GM18507 (cell line): ENCODE measurements at places on chromosomes 6 and 20.
A peak's percentile ranks its signal among the peaks of the same experiment; 100 is the strongest.

GRCh38 chr6:136763255-136763654 lies 29.0 kb downstream of the MAP3K5 start:
- no peak for DNase-seq

- peak; percentile 0 for DNase-seq
Observed at GRCh38 chr6:101011186-101011585, 130.1 kb upstream of the ASCC3 start.

DNA sequence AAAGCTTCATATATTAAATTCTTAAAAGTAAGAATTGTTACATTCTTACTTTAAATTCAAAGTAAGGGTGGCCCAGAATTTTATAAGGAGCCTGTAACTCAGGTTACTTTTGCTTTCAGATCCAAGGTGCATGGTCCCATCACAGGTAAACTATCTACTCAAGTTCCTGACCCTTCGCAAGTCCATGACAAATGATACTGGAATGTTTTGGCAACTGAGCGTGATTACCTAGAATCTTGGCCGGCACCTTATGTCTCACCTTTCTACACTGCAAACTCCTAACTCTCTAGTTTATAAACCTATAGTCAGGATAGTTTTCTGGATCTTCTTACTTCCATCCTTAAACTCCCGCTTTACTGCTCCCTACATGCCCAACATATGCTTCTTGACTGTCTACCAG lies 67.9 kb upstream of the HMGN3 start:
- no peak for DNase-seq

DNA sequence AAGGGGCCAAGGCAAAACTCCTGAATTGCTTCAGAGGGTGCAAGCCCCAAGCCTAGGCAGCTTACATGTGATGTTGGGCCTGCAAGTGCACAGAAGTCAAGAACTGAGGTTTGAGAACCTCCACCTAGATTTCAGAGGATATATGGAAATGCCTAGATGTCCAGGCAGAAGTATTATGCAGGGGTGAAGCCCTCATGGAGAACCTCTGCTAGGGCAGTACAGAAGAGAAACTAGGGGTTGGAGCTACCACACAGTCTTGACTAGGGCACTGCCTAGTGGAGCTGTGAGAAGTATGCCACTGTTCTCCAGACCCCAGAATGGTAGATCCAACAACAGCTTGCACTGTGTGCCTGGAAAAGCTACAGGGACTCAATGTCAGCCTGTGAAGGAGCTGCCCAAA lies 179.7 kb upstream of the GJE1 start:
- no peak for DNase-seq

GRCh38 chr6:157077251-157077650 lies 246.1 kb downstream of the TMEM242 start:
- no peak for DNase-seq

DNA sequence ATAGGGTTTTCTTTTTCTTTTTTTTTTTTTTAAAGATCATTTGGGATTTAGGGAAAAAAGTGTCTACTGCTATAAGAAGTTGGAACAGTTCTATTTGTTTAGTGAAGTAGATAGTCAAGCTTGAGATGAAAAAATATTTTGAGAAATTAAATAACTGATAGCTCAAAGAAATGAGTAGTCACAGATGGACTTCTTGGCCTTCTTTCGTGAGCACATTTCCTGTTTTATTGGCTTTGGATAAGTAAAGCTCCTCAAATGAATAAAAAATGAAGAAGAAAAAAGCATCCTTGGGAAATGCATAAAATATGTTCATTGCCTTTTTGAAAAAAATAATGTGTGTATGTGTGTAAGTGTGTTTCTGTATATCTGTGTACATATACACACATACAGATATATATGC lies 515.9 kb downstream of the GRIK2 start:
- DNase-seq = no peak

DNA sequence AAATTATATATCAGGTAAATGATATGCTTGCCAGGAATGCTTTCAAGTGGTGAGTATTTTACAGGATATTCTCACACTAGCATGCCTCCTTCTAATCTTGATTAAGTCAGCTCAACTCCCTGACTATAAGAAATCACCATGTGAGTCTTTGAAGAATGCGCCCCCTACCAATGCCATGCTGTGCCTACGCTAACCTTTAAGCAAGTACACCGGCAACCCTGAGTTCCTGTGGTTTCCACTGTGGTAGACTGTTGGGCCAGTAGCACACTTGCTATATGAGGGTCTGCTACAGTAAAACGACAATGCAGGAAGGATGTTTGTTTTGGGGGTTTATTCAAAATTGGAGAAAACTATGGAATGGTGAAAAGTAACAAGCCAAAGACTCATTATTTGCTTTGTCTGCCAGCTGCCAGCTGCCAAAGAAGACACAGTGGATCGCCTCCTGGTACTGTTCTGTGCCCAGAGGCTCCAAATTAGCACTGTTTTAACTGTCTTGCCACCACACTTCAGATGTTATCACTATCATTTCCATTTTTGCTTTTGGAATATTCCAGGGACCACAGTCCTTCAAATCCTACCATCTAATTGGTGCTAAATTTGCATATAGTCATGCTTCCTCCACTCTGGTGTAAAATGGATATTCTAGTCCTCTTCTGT lies 333.5 kb downstream of the RNGTT start:
- DNase-seq = no peak

DNA sequence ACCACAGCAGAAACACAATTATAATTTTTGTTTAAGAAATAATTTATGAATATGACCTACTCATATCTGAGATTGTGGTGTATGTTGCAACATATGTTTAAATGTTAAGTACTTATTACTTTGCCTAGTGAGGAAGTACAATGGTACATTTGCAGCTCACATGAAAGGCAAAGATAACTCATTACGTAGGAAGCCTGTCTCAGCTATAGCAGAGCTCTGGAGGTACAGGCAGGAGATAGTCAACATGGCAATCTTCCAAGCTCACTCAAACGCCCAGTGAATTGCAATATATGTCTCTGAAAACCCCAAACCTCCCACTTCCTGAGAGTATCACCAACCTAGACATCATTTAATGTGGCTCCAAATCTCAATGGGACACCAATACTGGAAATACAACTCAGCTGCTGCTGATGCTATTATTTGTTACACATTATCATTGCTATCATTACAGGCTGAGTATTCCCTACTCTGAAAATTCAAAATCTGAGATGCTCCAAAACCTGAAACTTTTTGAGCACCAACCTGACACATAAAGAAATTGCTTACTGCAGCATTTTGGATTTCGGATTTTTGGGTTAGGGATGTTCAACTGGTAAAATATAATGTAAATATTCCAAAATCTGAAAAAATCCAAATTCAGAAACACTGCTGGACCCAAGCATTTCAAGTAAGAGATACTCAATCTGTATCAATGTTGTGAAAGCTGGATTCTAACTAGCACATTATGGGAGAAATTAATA lies 25.1 kb upstream of the GSTA4 start:
- DNase-seq = no peak

- no peak for DNase-seq
Observed at GRCh38 chr6:159092631-159093030, 47.8 kb upstream of the TAGAP start.

DNA sequence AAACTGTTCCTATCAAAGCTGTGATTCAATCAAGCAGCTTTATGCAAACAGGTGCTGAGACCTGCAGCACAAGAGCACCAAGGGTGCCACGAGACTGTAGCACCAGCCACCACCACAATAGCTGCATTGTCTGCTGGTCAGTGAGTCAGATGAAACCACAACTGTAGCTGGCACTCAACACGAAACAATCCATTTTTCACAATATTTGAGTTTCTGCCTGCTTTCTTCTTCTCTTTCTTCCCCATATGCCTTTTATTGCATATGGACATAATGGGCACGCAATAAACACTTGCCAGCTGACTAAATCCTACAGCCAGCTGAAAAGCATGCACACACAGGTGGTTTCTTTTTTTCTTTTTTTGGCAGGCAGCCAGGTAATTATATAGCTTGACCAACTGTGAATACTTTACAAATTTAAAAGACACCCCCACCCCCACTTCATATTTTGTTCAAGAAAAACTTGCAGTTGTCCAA lies 16.6 kb downstream of the SLC2A12 start:
- DNase-seq = no peak

- DNase-seq = no peak
Observed at GRCh38 chr6:118902726-118903125, 8.8 kb downstream of the ASF1A start.

- DNase-seq = no peak
Observed at GRCh38 chr20:61014491-61014890, 237.6 kb upstream of the CDH4 start.

GRCh38 chr6:54598787-54599313 lies 247.7 kb upstream of the FAM83B start:
- no peak for DNase-seq

DNA sequence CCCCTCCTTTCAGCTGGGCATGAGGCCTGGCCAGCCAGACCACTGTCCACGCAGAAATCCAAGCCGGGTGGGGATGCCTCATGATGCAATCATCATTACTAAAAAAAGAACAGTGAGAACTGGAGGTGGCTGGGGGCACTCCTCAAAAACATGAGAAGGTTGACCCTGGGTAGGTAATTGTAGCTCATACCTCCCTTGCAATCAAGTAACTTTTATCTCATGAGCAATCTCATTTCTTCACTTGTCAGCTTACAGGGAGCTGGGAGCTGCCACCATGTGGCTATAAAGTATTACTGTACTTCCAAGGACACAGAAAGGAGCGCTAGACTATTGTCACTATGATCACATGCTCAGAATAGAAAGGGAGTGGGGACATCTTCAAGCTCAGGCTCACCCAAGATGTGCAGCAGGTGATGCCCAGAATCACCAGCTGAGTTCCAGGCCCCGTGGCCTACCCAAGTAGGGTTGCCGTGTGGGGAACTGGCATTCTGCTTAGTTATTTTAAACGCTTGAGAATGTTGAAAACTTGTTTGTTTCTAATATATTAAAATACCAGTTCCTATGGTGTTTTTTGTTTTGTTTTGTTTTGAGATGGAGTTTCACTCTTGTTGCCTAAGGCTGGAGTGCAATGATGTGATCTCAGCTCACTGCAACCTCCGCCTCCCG lies 3.0 kb upstream of the CDH26 start:
- DNase-seq = no peak

GRCh38 chr6:137811121-137811915 lies 55.7 kb upstream of the TNFAIP3 start:
- peak; percentile 69 for DNase-seq

DNA sequence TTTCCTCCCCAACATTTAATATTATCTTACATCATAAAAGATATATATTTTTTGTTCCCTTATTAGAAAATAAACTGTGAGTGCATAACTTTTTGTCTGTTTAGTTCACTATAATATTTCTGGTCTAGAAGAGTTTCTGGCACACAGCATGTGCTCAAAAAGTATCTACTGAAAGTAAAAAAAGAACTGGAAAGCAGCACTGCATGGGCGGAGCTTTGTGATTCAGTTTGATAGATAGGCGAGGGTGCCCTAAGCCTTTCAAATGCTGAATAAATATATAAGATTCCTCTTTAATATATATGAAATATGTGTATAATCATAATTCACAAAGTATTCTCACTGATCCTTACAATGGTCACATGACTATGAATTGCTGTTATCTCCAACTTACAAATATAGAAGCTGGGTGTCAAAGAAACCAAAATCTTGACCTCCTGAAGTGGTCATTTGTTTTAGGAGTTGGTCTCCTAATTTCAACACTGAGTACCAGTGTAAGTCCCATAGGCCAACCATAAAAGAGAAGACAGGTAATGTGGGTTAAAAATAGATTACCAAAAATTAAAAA lies 50.8 kb downstream of the OR2B2 start:
- no peak for DNase-seq

- no peak for DNase-seq
Observed at GRCh38 chr6:20302168-20302567, 89.9 kb upstream of the MBOAT1 start.

GRCh38 chr20:22383156-22383555 lies 201.2 kb downstream of the FOXA2 start:
- no peak for DNase-seq

- no peak for DNase-seq
Observed at GRCh38 chr6:136751991-136752390, 40.3 kb downstream of the MAP3K5 start.

- DNase-seq = no peak
Observed at GRCh38 chr20:9677100-9677623, 161.7 kb downstream of the PAK5 start.

- DNase-seq = no peak
Observed at GRCh38 chr6:151325075-151326050, 66.0 kb downstream of the ZBTB2 start.

GRCh38 chr6:13554929-13555333 lies 19.5 kb upstream of the SIRT5 start:
- no peak for DNase-seq

DNA sequence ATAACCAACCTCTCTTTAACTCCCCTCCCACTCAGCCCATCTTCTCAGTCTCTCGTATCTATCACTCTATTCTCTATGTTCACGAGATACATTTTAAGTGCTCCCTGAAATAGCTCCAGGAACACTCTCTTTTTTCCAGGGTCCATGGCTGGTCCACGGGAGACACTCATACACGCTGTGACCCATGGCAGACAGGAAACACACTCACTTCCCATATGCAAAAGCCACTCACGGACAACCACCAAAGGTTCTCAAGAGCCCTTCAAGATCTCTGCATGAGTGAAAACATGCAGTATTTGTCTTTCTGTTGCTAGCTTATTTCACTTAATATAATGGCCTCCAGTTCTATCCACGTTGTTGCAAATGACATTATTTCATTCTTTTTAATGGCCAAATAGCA lies 71.4 kb upstream of the PCSK2 start:
- DNase-seq = no peak

GRCh38 chr6:134520181-134521115 lies 202.5 kb upstream of the SGK1 start:
- no peak for DNase-seq

DNA sequence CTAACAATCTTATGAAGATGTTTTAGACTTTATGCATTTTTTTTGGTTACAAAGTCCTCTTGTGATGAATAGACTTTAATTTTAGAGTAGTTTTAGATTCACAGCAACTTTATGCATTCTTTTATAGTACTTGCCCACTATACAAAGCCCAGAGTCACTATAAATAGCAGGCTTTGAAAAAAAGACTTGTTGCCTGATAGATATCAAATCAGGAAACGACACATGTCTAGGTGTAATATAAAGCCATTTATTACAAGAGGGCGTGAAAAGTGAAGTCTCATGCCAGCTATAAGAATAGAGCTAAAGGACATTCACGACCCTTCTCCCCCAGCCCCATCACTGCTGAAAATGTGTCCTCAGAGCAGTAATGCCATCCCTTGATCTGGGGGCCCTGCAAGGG lies 78.0 kb upstream of the MRPS10 start:
- DNase-seq = no peak

DNA sequence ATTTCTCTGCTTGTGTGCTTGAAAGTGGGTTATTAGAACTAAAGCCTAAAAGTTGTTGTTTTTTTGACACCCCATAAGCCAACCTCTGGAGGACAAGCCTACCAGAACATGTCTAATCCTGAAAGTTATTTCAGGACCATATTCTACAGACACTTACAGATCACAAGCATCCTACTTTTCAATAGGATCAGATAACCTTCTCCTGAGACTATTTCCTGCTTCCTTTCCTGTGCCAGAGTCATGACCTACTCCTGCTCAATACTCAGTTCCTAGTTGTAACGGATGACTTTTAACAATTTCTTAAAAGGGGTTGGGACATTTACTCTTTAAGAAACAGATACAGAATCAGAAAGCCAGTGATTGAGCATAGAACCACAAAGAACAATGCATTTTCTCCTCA lies 5.3 kb upstream of the FILIP1 start:
- DNase-seq = no peak

GRCh38 chr6:68343901-68344300 lies 291.2 kb upstream of the ADGRB3 start:
- DNase-seq = no peak
